Urinary bladder (tissue), 4 donors: ENCODE measurements at places on chromosomes 3 and 15.

DNA sequence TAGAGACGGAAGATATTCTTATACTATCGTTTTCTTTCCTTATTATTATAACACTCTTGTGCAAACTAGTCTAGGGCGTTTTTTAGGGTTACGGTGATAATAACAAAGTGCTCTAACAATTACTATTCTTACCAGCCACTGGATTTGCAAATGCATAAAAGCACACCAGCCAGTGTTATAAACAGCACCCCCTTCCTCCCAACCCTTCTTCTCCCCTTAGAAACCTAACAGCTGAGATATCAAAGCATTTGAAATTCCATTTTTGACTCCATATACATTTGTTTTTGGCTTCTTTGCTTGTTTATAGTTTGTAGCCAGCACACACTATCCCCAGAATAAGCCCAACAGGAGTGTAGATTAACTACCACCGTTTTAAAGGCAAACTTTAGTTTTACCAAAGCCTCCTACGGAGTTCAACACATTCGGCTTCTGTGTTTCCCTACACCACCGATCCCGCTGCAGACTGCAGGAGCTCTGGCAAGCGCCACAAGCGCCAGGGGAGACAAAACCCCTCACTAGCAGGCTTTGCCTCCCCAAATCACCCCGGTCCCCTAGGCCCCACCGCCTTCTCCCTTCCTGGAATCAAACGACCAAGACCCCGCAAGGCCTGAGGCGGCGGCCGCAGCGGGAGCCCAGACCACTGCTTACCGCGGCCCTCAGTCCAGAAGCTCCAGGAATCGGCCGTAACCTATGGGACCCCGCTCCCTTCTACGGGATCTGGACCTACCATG, 461 bp downstream of the COPB2 start:
- no peak for DNase-seq

DNA sequence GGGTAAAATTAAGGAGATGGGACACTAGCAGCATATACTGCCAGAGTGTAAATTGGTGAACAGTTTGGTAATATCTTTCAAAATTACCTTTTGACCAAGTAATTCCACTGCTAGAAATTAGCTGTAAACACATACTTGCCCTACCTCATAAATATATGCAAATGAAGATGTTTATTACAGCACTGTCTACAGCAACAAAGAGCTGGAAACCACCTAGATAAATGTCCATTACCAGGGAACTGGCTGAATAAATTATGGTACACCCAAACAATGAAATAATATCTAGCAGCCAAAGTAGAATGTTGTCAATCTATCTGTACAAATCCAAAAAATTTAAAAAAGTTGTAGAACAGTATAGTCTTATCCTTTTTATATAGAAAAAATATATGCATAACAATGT, 105.9 kb upstream of the FAM3D start:
- no peak for DNase-seq

DNA sequence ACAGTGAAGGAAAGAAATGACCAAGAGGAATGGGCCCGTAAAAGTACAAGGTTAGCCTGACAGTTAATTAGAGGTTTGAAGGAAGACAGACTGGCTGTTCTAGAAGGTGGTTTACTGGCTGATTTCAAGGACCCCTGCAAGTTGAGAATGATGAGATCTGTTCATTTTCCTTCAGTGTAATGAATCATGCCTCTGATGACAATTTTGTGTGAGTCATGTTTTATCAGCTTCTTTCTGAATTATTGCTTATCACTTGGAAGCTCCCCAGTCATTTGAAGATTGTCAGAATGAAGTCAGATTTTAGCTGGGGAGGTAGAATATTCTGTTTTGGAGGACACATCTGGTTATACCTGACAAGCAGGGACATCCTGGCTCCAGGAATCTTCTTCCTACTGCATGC, 50.6 kb downstream of the DRD3 start:
- DNase-seq: no peak

GRCh38 chr15:33448961-33449606, 138.3 kb downstream of the RYR3 start:
- DNase-seq: no peak

DNA sequence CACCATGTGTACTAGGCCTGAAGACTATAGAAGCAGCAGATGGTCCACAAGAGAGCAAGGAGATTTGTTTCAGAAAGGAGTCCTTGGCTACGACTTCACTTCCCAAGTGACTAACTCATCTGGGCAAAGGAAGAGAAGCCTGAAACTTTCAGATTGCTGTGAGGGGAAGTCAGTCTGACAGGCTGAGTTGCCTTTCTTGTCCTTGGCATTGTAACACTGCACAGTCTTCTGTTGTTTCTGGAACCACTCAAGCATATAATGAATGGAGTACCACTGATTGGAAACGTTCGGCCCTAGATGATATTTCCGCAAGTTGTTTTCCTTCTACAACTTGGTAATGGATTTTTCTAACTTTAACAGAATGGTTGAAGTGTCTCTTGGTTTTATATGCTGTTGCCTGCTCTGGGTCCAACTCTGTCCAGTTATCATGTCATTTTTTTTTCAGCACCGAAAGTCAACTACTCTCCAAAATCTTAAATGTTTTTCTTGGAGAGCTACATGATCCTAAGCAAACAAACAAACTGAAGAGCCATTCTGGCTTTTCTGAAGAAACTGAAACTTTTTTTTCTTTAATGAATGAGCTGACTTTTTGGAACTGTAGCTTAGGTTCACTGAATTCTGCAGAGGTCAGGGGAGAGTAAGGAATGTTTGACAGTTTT, 685.7 kb downstream of the MECOM start:
- no peak for DNase-seq

DNA sequence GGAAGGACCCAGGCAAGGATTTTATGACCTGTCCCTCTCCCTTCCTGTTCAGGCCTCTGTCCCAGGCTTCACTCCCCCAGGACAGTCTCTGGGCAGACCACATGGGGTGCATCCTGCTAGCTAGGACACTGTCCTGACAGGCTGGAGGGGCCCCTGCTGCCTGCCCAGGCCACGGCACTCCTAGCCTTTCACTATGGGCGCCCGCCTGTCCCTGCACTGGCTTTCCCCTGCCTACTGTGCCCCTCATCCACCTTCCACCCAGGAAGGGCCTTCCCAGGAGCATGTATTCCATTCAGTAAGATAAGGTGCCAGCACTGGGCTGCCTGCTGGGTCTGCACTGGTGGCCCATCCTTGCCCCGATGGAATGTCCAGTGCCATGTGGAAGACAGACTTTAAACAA, 145.3 kb downstream of the DNAJB8 start:
- no peak for DNase-seq

- DNase-seq: no peak
Observed at GRCh38 chr15:82647045-82647834, at the start of gene CPEB1. Gene CPEB1, minus strand, starts transcription at chr15:82647363. Its CDS starts 18,904 bp downstream, at chr15:82628459.

DNA sequence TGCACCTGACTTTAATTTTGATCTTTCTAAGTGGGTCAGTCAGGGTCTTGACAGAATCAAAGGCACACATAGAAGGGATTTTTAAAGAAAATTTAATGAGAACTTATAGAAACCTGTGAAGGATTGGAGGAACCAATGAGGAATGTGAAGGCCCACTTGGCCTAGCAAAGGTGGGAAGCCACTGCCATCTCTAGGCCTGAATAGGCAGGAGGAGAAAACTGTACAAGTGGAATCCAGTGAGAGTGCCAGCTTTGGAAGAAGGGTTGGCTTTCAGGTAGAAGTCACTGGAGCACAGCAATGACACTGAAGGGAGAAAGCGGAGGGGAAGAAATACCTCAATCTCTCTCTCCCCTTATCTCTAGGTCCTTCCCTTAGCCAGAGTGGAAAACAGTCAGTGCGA, 380.7 kb upstream of the KCNMB2 start:
- DNase-seq: no peak

DNA sequence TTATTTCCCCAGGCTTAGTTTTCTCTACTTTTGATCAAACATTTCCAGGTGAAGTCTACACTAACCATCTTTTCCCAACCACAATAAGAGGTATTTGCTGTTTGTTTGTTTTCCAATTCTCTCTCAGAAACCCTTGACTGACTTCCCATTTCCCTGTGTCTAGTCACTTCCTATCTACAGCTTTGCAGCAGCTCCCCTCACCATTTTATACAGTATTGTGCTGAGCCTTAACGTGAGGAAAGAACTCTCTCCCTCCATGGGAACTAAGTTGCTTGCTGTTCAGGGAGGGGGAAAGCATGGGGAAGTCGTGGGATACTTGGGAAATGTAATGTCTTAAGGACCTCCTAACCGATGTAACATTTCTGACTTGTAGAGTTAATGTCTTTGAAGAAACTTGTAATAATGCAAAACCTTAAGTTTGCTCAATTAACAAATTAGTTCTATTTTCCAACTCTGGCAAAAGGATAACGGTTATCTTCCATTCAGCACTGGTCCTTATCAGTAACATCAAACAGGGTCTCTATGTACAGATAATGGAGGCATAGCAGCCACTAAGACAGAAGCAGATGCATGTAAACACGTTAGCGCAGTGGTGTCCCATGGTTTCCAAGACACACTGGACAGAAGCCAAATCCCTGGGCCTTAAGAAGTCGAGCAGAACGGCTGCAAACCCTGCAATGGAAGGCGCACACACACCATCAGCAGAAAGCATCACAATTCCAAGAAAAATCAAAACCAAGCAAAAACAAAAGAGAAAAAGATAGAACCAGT, 39.7 kb downstream of the NPTN start:
- DNase-seq: peak; percentile 18

GRCh38 chr3:48400824-48401433, 28.9 kb downstream of the FBXW12 start:
- no peak for DNase-seq

DNA sequence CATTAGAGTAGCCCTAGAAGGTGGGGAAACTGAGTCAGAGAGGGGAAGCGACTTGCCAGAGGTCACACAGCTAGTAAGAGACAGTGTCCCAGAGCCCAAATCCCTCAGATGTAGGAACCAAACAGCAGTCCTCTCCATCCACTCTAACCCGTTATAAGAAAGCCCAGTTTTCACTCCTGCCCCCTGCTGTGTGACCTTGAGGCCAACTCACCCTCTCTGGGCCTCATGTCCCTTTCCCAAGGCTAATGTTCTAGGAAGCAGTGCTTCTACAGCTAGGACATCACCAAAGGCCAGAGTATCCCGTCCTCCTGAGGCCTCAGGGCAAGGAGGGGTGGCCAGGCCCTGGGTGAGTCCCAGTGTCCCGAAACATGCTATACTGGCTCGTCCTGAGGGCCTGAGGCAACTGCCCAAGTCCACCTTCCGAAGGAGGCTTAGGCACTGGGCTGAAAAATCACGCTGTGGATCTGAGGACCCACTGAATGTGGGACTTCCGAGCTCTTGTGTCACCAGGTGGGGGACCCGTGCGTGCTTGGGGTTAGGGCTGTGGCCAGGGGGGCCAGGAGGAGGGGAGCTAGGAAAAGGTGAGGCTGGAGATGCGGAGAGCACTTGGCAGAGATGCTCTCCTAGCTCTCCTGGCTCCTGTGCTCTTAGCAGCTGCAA, 109.2 kb upstream of the SLC6A11 start:
- no peak for DNase-seq

- DNase-seq: no peak
Observed at GRCh38 chr3:8990266-8991215, 27.3 kb upstream of the RAD18 start.

DNA sequence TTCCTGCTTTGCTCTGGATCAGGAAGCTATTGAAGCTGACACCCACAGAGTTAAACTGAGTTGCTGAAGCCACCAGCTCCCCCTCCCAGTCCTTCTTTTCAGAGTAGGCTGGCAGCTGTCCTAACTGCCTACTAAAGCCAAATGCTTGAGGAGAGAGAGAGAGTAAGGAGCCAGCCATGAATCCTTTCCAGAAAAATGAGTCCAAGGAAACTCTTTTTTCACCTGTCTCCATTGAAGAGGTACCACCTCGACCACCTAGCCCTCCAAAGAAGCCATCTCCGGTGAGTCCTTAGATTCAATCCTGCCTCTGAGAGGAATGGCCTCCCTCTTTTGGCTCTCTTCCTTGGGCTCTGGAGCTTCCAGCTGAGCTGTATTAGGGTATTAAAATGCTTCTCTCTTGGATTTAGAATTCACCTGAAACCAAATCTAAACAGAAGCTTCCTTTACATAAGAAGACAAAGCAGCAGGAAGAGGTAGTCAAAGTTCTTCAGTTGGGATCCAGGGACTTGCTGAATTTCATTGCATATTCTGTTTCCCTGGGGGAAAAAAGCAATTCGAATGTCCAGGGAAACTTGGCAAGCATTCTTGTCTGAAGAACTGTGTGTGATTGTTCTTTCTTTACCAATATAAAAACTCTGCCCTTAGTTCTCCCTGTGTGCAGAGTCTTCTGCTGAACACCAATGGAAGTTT, at the start of gene SLC15A2:
SLC15A2 (plus strand) TSS at position 101 of the 690 bp plus-strand sequence; CDS start at position 177, 76 bp downstream.
- DNase-seq: no peak

- DNase-seq: no peak
Observed at GRCh38 chr15:85417276-85417675, 36.9 kb downstream of the AKAP13 start.

- no peak for DNase-seq
Observed at GRCh38 chr3:14404186-14404585, 1.8 kb downstream of the SLC6A6 start.

DNA sequence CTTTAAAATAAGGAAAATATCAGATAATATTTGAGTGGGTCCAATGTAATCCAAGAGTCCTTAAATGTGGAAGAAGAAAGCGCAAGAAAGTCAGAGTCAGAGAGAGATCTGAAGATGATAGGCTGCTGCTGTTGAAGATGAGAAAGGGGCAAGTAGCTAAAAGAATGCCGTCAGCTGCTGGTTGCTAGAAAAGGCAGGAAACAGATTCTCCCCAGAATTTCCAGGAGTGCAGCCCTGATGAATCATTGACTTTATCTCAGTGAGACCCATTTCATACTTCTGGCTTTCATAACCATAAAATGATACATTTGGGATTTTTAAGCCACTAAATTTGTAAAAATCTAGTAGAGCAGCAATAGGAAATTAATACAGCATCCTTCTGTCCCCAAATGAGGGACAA, 7.5 kb upstream of the CHMP2B start:
- no peak for DNase-seq

DNA sequence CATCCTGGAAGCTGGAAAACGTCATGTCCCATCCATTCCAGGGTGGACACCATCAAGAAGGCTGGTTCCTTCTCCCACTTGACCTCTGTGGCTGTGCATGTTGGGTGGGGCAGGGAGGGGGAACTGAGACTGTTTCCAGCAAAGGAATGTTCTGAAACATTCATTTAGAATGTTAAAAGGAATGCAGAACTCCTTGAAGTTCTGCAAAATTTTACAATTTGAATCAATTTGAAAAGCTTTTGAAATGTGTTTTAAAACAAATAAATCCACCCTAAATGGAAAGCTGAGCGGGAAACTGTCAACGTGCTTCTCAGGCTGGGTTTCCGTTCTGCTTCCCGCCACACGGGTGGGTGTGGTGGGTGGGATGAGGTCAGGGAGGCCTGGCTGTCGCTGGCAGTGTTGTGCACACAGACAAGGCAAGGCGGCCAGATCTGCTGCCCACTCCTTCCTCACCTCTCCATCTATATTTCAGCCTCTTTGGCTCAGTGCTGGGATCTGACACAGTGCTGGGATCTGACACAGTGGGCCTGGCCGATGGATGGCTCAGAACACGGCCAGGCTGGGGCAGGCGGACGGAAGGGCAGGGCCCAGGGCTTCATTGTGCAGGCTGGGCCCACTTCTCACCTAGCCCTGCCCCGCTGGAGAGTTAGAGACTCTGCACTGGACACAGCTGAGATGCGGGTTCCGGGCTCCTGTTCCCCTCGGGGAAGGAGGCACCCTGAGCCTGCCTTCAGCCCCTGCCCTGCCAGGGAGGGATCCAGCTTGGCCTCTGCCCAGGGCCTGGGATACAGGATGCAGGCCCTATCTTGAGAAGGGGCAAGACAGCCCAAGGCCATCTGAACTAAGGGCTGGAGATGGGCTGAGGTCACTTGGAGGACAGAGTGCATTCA, 110.4 kb downstream of the TMEM266 start:
- DNase-seq: no peak

GRCh38 chr3:24683633-24684384, 189.2 kb upstream of the THRB start:
- DNase-seq: peak; percentile 29

GRCh38 chr3:32026593-32026992, 45.0 kb downstream of the ZNF860 start:
- no peak for DNase-seq
